ENCODE measurements at places on chromosomes 1 and 21.

DNA sequence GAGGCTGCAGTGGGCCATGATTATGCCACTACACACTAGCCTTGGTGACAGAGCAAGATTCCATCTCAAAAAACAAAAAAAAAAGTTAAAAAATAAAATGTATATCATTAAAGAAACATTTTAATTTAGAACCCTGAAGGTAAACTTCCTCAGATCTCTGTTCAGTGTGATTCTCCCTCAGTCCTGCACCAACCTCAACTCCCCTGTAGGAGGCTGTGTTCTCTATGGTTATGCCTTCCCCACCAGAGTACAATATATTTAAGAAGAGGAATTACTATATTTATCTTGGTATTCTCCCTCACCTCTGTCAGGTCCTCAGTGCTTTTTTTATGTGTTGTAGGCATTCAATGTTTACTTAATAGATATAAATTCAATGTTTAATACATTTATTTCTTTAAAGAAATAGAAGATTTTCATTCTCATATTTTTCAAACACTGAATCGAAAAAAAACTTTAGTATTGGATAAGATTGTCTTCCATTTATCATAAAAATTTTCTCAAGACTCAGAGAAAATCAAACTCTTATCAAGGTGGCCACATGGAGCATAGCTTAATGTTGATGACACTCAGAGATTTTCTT lies 4.8 kb upstream of the LRRC8B start:
- peak; percentile 8 for DNase-seq

GRCh38 chr1:239186487-239186886 lies 199.9 kb upstream of the CHRM3 start:
- DNase-seq: no peak

DNA sequence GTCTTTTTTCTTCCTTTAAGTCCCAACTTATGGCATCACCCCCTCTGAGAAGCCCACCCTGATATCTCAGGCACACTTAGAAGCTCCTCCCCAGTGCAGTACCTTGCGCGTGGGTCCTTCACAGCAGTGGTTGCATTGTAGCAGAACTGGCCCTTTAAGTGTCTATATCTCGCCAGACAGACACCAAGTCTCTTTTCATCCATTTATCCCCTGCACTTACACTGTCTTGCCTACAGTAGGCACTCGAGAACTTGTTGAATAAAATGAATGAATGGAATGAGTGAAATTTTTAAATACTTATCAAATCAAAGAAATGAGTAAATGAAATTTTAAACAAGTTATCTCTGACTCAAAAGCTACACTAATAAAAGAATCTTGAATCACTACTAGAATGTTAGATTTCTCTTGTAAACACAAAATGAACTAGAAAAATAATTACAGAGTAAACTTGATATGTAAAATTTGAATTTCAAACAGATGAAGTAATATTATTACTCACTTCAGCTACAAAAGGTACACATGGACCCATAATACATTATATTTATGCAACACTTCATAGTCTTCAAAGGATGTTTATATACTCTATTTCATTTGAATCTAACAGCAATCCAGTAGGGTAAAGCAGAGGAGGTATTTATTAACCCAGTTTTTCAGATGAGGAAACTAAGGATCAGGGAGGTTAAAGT lies 54.7 kb upstream of the MAN1A2 start:
- DNase-seq: no peak

DNA sequence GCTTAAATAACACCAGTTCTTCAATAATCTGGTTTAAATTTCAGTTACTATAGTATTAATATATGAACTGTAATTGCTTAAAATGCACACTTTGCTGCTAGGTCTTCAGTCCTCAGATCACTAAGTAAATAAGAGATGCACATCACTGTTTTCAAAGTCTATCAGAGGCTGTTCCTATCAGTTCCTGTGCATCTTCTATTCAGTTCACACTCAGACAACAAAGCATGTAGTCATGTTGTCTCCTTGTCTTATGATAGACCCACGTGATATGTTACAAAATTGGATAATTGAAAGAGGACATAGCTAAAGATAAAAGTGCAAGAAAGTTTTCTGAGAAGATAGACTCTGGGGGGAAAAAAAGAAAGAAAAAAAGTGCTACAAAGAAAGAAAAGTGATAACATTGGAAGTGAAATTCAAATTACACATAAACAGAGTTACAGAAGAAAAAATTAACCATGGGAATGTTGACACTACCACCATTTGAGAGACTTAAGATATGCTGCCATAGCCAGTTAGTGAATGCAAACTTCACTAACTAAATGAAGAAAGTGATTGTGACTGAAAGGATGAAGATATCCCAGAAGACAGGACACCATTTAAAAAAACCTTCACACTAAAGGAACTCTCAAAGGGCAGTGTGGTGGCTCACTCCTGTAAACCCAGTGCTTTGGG lies 33.9 kb upstream of the TSNAX start:
- no peak for DNase-seq

- DNase-seq: no peak
These were observed 446.3 kb upstream of the NCAM2 start for GRCh38 chr21:20551939-20552338.
